Head of caudate nucleus (tissue), 42 donors: ENCODE measurements at places on chromosomes 12 and 14.

DNA sequence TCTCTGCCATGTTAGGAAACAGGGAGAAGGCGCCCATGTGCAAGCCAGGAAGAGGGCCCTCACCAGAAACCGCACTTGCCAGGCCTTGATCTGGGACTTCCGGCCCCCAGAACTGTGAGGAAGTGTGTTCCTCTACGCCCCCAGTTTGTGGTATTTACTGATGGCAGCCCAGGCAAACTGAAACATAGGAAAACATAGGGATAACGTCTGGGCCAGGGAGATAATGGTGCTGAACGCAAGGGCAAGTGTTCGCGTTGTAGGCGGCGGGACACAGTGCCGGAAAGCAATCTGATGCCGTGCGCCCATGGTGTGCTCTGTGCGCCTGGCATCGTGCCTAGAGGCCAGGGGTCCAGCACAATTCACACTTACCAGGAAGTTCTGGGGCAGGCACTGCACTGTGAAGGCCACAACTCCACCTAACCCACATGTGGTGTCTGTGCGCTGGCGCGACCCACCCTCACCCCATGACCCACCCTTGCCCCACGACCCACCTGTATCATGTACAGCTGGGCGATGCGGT is 53.6 kb downstream of the ARL6IP4 start:
- DNase-seq: no peak

DNA sequence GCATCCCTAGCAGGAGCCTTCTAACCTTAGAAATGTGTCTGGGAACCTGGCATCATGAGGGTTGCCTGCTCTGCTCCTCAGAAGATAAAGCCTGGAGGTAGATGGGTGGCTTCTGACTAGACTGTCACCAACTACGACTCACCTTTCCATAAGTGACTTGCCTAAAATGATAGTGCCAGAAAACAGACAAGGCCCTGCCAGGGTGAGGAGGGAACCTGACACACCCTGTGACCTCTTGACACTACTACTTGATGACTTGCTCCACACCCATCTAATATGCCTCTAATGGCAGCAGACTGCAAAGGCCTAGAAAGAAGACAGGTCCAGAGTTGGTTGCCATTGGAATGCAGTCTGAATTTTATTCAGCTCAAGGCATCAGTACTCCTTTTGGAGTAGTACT is 9.4 kb downstream of the RNF41 start:
- no peak for DNase-seq

GRCh38 chr12:20757-21156 is 45.8 kb upstream of the IQSEC3 start:
- no peak for DNase-seq

GRCh38 chr14:61569308-61569707 is 126.0 kb upstream of the HIF1A start:
- no peak for DNase-seq

DNA sequence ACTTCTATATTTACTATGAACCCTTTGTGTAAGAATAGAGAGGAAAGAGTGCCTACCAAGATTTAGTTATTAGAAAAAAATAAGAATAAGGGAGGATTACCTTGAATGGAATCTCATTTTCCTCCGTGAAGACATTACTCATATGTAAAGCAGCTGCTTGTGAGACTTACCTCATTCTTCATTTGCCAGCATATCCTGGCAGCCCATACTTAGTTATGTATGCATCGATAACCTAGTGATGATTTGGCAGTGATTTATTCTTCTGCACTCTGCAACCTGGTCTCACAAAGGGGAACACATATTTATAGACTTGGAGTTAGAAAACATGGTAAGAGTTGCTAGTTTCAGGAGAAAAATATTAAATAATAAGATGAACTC is 56.8 kb downstream of the LRFN5 start:
- DNase-seq: no peak

- DNase-seq: no peak
Measured at GRCh38 chr12:88553941-88554658, 26.2 kb downstream of the KITLG start.

GRCh38 chr14:74271365-74271764 is 31.4 kb downstream of the ABCD4 start:
- no peak for DNase-seq

GRCh38 chr14:76718306-76719040 is 42.8 kb upstream of the VASH1 start:
- no peak for DNase-seq

GRCh38 chr14:22630486-22630885 is 13.7 kb downstream of the OR6J1 start:
- no peak for DNase-seq

DNA sequence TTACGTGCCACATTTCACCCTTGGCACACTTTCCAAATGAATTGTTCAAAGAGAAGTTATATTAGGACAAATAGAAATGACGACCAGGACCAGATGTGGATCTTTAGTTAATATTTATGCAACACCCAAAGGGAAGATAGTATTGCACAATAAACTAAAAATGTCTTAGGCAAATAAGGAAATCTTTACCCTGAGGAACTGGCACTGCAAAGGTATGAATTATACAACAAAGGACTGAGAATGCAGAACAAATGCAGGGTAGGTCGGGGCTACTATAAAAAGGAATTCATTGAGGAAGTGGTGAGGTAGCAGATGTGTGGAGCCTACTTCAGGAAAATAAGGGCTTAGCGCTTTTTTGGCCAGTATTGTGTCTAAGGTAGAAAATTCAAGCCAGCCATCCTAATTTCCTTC is 3.9 kb upstream of the TMTC2 start:
- no peak for DNase-seq

DNA sequence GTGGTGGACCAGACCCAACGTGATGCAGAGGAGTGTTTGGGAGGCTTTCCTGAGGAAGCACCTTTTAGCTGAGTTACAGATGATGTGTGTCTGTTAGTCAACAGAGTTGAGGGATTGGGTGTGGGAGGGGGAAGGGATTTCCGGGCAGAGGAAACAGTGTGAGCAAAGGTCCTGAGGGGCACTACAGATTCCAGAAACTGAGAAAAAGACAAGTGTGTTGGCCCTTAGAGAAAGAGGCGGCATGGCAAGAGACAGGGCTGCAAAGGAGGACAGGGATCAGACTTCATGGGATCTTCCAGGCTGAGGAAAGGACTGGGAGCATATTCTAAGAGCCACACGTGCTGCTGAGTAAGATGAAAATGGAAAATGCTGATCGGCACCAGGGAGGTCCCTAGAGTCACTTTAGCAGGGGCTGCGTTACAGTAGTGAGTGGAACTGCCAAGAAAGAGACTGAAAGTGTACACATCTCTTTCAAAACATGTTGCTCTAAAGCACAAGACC is 9.4 kb upstream of the RPS6KL1 start:
- DNase-seq: no peak

- no peak for DNase-seq
Measured at GRCh38 chr14:68308726-68309520, 483.9 kb downstream of the ZFP36L1 start.

DNA sequence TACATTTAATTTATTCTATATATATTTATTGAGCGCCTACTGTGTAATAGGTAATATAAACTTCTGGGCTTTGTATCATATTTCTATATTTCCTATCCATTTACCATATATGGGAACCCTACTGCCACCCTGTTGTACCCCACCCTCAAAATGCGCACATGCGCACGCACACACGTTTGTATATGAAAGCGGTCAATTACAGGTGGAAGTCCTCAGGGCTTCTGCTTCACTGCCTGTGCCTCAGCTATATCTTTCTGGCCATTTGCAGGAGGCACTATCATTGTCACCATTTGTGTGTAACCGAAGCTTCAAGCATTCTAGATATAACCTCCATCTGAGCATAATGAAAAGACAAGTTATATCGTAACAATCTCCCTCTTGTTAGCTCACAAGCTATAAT is 31.3 kb upstream of the KCNMB4 start:
- DNase-seq: no peak

GRCh38 chr12:80711866-80712265 is 4.4 kb downstream of the MYF6 start:
- DNase-seq: no peak

GRCh38 chr12:69101505-69101904 is 137.9 kb upstream of the CPSF6 start:
- no peak for DNase-seq

- no peak for DNase-seq
Measured at GRCh38 chr12:128920468-128920867, 67.2 kb downstream of the GLT1D1 start.

GRCh38 chr14:105483300-105484068 is 3.2 kb upstream of the CRIP1 start:
- no peak for DNase-seq

DNA sequence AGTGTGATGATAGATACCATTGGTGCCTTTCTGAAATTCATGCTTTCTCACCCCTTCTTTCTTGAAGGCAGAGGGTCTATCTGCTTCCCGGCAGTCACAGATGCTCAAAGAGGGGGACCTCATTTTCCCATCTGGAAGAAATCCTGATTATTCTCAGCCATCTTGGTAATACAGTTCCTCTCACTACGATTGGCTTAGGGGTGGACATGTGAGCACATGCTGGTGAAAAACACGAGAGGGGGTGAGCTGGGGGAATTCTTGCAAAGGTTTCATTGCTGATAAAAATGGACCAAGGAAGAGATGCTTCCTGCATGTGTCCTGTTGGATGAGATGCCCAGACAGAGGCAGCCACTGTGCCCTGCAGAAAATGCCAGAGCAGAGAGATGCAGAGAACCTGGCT is 13.8 kb upstream of the SCARB1 start:
- no peak for DNase-seq

DNA sequence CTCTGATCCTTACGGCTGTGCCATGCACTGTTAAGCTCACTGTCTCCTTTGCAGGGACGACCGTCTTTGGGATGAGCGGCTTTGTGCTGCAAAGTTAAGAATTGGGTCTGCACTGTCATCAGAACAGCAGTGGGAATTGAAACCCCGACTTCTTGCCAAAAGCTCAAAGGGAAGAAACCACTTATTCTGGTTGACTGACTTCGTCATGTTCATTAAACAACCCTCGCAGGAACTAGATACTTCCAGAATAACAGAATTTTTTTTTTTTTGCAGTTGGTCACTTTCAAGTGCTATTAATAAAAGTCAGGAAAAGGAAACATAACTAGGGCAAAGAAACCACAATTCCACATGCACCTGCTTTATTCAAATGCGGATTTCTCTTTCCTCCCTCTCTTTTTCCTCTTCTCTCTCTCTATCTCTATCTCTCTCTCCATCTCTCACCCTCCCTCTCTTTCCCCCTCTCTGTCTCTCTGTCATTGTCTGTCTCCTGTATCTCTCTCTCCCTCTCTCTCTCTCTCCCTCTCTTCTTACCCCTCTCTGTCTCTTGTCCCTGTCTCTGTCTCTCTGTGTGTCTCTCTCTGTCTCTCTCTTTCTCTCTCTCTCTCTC is 12.3 kb upstream of the GLT1D1 start:
- DNase-seq: no peak

DNA sequence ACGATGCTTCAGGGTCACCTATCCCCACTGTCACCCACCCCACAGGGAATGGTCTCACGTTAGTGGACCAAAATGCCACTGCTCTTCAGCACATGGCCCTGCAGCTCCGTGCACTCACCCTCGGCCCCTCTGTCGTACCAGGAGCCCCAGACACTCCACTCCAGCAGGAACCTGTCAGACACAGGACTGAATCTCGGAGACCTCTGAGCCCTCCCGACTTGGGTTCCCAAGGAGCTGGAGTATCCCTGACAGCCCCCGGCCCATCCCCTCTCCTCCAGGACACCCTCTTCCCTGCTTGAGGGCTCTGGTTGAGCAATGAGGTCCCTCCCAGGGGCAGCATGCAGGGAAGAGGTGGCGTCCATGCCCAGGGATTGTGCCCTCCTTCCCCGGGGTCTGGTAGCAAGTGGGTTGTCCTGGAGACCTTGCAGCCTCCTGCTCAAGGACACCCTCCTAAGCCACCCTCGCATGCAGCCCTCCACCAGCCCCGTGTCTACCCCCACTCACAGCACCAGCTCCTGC is 20.4 kb upstream of the LRTM2 start:
- no peak for DNase-seq

DNA sequence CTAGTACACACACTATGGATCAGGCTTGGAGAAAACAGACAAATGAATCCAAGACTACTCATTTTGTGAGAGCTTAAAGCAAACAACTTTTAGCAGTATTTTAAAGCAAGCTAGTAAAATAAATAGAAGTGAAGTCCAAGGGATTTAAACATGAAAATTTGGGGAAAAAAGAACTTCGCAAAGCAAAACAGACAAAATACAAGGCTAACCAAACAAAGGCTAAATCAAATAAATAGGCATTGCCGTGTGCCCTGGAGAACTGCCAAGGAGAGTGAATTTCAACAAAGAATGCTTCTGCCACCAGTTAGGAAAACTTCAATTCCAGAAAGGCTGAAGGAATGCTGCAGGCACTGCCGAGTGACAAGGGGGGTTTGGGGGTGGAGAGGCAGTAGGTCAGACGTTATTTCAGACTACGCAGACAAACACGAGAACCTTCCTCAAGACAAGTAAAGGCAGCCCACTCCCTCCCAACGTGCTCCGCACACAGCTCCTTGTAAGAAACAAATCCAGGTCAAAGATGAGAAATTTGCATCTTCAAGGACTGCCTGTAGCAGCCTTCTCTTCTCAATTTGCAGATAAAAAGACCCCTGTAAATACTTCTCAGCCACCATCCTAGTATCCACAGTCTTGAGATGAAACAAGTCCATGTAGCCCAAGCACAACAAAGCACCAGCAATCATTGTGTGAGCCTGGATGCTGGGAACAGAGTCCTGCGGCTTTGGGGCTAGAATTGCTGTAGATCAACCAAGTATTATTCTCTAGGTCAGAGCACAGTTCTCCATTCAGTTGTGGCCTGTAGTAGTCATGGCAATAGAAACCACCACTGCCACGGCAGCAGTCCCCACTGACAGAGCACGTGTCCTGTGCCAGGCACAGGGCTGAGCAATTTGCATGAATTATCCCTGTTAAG is 43.3 kb downstream of the EFCAB11 start:
- DNase-seq: peak; percentile 57

- no peak for DNase-seq
Measured at GRCh38 chr14:79375356-79375755, 835.9 kb downstream of the DIO2 start.

GRCh38 chr12:3530548-3530947 is 39.5 kb downstream of the PRMT8 start:
- no peak for DNase-seq

DNA sequence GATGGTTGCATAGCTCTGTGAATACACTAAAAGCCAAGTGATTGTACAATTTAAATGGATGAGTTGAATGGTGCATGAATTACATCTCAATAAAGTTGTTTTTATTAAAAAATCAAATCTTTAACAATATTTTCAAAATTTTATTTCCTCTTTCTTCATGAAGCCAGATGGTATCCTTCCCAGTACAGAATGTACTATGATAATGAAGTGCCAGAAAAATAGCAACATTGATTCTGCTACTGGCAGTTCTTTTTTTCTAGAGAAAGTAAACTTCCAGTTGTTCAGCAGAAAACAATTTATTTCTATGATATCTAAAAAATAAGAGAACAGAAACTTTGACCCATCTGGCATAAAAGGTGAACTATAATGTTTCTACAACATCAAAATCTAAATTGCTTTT is 61.5 kb downstream of the SLC2A13 start:
- DNase-seq: no peak

GRCh38 chr14:104852280-104852663 is 12.8 kb upstream of the CEP170B start:
- no peak for DNase-seq

- DNase-seq: no peak
Measured at GRCh38 chr12:69570545-69571399, 14.5 kb upstream of the CCT2 start.

GRCh38 chr12:127861406-127861805 is 405.6 kb upstream of the TMEM132C start:
- DNase-seq: no peak
